Activated B cell treated with CpG ODN at 0.5 μM for 24 hours (primary cell): ENCODE measurements at places on chromosomes 16 and 17. TPM values are rescaled to one million over a fixed set of nuclear protein-coding genes. Genes with fewer than 3 reads are reported as not detected.

- no peaks in the 10 kb centered on the region for H3K27me3 ChIP-seq
- no peaks in the 10 kb centered on the region for H3K4me1 ChIP-seq
- peaks cover 12% of the 10 kb centered on the region for H3K36me3 ChIP-seq
- DNase-seq, result no peak
Measured at GRCh38 chr16:23107936-23108335, 41.3 kb downstream of the USP31 start.

GRCh38 chr16:62077998-62078397 lies 41.8 kb upstream of the CDH8 start:
- H3K4me1 ChIP-seq, result no peaks in the 10 kb centered on the region
- H3K36me3 ChIP-seq, result no peaks in the 10 kb centered on the region
- H3K27me3 ChIP-seq, result no peaks in the 10 kb centered on the region

DNA sequence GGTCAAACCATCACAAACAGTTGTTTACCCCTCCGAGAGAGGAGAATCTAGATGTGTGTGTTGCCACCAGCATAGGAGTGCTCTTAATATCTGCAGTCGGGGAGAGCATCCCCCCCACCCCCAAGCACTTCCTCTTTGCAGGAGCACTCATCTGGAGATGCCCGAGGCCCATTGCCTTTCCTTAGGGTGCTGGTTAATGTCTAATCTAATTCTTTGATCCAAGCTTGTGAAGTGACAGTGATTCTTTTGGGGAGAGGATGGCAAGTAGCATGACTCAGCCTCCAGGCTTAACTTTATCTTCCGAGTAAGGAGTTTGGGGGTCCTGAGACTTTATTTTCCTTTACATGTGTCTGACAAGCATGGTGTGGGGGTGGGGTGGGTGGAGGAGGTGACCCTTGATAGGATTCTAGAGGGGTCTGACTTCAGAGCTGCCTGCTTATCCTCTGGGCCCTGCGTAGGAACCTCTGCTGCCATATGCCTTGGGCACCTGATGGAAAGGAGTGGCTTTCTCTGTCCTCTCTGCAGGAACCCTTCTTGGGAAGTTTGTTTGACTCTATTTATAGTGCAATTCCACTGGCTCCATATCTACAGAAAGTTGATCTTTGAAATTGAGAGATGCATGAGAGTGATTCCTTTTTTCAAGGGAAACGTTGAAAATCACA lies 207.1 kb downstream of the SPECC1 start:
- no peak overlapping the region for H3K4me3 ChIP-seq
- DNase-seq, result no peak
- no peak overlapping the region for H3K27ac ChIP-seq
- H3K4me1 ChIP-seq, result peaks cover 7% of the 10 kb centered on the region
- no peaks in the 10 kb centered on the region for H3K36me3 ChIP-seq
- no peaks in the 10 kb centered on the region for H3K27me3 ChIP-seq

DNA sequence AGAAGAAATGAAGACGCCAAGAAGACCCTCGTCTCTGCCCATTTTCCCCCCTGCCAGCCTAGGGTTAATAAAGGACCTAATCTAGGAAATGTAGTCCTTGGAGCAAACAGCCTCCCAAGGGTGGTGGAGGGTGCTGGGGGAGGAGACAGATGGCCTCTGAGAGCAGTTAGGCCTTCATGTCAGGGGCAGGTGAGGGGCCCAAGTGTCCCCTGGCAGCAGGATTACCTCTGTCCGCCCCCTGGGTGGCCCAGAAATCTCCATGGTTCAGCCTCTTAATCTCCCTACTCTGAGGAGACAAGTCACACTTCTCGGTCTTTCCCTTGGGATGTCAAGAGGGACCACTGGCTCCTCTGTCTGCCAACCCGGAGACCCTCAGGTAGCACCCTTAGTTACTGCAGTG lies 365.4 kb upstream of the TNRC6C start:
- H3K4me3 ChIP-seq, result no peak overlapping the region
- peaks cover 33% of the 10 kb centered on the region for H3K27me3 ChIP-seq
- no peak overlapping the region for H3K27ac ChIP-seq
- DNase-seq, result no peak
- no peaks in the 10 kb centered on the region for H3K4me1 ChIP-seq
- no peaks in the 10 kb centered on the region for H3K36me3 ChIP-seq

- H3K4me1 ChIP-seq, result no peaks in the 10 kb centered on the region
- no peak for DNase-seq
- H3K27ac ChIP-seq, result no peak overlapping the region
Measured at GRCh38 chr16:777826-778225, 10.4 kb downstream of the RPUSD1 start.

GRCh38 chr16:28104404-28104803 lies 40.9 kb upstream of the GSG1L start:
- peaks cover 96% of the 10 kb centered on the region for H3K36me3 ChIP-seq
- no peak overlapping the region for H3K27ac ChIP-seq
- H3K4me3 ChIP-seq, result no peak overlapping the region
- DNase-seq, result no peak

GRCh38 chr16:3460121-3460520 lies 16.6 kb downstream of the NAA60 start:
- peaks cover 51% of the 10 kb centered on the region for H3K4me1 ChIP-seq
- DNase-seq, result no peak
- H3K27me3 ChIP-seq, result no peaks in the 10 kb centered on the region
- no peak overlapping the region for H3K4me3 ChIP-seq
- H3K27ac ChIP-seq, result no peak overlapping the region
- H3K36me3 ChIP-seq, result no peaks in the 10 kb centered on the region

- H3K27me3 ChIP-seq, result no peaks in the 10 kb centered on the region
- no peak overlapping the region for H3K4me3 ChIP-seq
- H3K4me1 ChIP-seq, result no peaks in the 10 kb centered on the region
- DNase-seq, result no peak
- H3K27ac ChIP-seq, result no peak overlapping the region
Measured at GRCh38 chr16:82302042-82302727, 132.2 kb upstream of the MPHOSPH6 start.

- H3K27me3 ChIP-seq, result peaks cover 16% of the 10 kb centered on the region
- DNase-seq, result no peak
- no peak overlapping the region for H3K27ac ChIP-seq
- peaks cover 8% of the 10 kb centered on the region for H3K4me1 ChIP-seq
- H3K4me3 ChIP-seq, result no peak overlapping the region
Measured at GRCh38 chr17:58669853-58670252, 22.0 kb downstream of the TEX14 start.

RASL10B gene
- total RNA-seq, result 0.31 and 0.32 TPM in 2 replicates

DNA sequence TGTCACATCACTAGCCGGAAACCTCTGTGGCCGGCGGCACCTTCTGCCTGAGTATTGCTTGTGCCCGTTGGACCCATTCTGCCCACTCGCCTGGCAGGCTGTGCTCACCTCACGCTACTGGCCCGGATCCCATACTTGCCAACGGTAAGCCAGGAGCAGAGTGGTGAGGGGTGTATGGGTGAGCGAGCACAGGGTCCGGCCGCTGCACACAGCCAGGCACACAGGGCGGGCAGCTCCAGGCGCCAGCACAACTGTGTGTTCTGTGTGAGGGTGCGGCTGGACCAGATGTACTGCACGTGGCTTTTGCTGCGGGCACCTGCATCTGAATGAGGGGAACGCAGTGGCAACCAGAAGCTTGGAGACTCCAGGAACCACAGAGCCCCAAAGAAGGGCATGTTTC lies 455.7 kb downstream of the CDH8 start:
- DNase-seq, result no peak
- H3K27ac ChIP-seq, result no peak overlapping the region
- no peak overlapping the region for H3K4me3 ChIP-seq
- H3K4me1 ChIP-seq, result no peaks in the 10 kb centered on the region

GRCh38 chr17:31224366-31224765 lies 72.7 kb downstream of the OMG start:
- peaks cover 9% of the 10 kb centered on the region for H3K4me1 ChIP-seq
- no peaks in the 10 kb centered on the region for H3K27me3 ChIP-seq
- DNase-seq, result no peak
- H3K27ac ChIP-seq, result no peak overlapping the region

DNA sequence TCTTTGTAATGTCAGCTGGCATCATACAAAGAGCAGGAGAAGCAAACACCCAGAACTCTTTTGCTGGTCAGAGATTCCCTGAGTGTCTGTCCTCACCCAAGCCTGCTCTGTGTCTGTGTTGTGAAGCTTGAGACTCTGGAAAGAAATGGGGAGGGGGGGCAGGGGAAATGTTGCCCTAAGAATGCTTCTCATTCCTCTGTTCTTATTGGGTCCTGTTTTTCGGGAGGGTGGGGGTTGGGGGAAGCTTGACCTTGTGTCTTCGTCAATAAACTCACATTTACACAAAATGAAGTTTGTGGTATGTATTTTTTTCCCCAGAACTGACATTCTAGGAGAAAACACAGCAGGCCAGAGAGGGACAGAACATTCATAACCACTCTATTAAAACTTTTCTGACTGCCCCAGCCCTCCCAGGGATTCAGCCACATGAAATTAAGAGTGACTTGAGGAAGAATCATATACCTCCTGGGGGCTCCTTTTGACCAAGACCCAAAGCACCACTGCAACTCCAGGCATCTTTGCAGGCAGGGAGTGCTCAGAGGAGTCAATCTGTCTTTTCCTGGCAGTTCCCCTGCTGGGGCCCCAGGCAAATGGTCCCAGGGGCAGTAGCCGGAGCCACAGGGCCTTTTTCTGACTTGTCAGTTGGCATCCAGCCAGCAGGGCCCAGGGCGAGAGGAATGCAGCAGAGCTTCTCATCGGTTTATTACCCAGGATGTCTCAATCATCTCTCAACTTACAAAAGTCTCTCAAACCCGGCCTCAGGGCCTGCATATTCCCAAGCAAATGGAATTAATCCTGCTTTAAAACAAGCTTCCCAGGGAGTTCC lies 5.1 kb upstream of the RASL10B start:
- DNase-seq, result no peak
- H3K27me3 ChIP-seq, result peaks cover 10% of the 10 kb centered on the region
- no peak overlapping the region for H3K27ac ChIP-seq
- H3K4me1 ChIP-seq, result peaks cover 11% of the 10 kb centered on the region
- no peak overlapping the region for H3K4me3 ChIP-seq

KRT20 gene
- not detected in 2 replicates for total RNA-seq

DNAAF8 gene
- total RNA-seq, result 0.29 and 0.31 TPM in 2 replicates

GRCh38 chr17:14301279-14302090 lies 604 bp downstream of the HS3ST3B1 start:
- peaks cover 2% of the 10 kb centered on the region for H3K36me3 ChIP-seq
- peaks cover 46% of the 10 kb centered on the region for H3K27me3 ChIP-seq
- peak overlapping the region; percentile 86 for H3K27ac ChIP-seq
- peaks cover 58% of the 10 kb centered on the region for H3K4me1 ChIP-seq
- DNase-seq, result no peak

DNA sequence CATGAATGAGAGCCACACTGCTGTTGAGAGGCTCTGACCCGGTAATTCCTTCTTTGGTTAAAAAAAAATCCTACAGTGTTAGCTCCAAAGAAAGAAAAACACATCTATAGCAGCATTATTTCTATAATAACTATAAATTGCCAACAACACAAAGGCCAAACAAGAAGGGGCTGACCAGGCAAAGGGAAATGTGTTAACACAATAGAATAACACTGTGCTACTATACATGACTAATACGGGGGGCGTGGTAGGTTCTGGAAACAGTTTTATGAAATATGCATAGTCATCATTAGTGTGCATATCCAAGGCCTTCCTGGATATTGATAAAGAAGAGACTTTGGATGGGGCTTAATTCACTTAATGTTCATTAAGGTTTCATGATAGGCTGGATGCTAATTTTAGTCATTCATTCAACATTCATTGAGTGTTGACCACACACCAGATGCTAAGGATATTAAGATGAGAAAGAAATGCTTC lies 50.0 kb upstream of the CCL1 start:
- DNase-seq, result no peak
- H3K27ac ChIP-seq, result no peak overlapping the region

DNA sequence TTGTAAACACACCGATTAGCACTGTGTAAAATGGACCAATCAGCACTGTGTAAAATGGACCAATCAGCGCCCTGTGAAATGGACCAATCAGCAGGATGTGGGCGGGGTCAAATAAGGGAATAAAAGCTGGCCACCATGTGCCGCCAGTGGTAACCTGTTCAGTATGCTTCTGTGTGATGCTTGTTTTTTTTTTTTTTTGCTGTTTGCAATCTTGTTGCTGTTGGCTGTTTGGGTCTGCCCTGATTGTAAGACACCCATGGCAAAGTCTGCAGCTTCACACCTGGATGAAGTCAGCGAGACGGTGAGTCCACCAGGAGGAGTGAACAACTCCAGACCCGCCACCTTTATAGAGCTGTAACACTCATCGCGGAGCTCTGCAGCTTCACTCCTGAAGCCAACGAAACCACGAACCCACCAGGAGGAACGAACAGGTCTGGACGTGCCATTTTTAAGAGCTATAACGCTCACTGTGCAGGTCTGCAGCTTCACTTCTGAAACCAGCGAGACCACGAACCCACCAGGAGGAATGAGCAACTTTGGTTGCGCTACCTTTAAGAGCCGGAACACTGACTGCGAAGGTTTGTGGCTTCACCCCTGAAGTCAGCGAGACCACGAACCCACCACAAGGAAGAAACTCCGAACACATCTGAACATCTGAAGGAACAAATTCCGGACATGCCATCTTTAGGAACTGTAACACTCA lies 85.0 kb upstream of the MED9 start:
- H3K27me3 ChIP-seq, result no peaks in the 10 kb centered on the region
- H3K4me1 ChIP-seq, result peaks cover 12% of the 10 kb centered on the region
- no peak overlapping the region for H3K27ac ChIP-seq
- no peak for DNase-seq
- H3K4me3 ChIP-seq, result peak overlapping the region; percentile 71

DNA sequence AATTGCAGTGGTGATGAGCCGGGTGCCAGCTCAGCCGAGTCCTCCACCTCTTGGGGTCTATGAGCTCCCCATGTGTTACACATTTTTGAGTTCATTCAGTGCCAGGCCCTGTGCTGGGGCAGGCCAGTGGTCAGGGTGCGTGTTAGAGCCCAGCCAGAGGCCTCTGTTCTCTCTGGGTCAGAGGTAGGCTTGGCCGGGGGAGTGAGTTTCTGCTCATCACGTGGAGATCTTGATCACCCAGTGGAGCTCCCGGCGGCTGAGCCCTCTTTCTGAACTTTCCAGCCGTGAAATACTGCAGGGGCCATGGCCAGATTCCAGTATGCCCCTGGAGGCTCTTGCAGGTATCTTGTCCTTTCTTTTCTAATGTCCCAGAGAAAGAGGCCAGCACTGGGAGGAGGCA lies 93.0 kb downstream of the RAP1GAP2 start:
- no peak for DNase-seq
- no peak overlapping the region for H3K27ac ChIP-seq
- peaks cover 3% of the 10 kb centered on the region for H3K36me3 ChIP-seq
- H3K4me1 ChIP-seq, result peaks cover 4% of the 10 kb centered on the region
- no peaks in the 10 kb centered on the region for H3K27me3 ChIP-seq
- H3K4me3 ChIP-seq, result no peak overlapping the region

- no peak for DNase-seq
- H3K36me3 ChIP-seq, result no peaks in the 10 kb centered on the region
- peak overlapping the region; percentile 5 for H3K4me3 ChIP-seq
- H3K27me3 ChIP-seq, result no peaks in the 10 kb centered on the region
Measured at GRCh38 chr16:53515811-53516210, 12.8 kb upstream of the AKTIP start.

- no peaks in the 10 kb centered on the region for H3K36me3 ChIP-seq
- DNase-seq, result no peak
- H3K4me3 ChIP-seq, result no peak overlapping the region
Measured at GRCh38 chr17:58753026-58753425, 2.6 kb upstream of the PPM1E start.
